CD4-positive, alpha-beta T cell treated with Interleukin-15 for 4 hours (primary cell): ENCODE measurements at places on chromosomes 3 and 15.

GRCh38 chr15:98667521-98668179 lies 19.3 kb downstream of the IGF1R start:
- no peak for DNase-seq

- peak; percentile 28 for DNase-seq
Measured at GRCh38 chr15:49036650-49037545, 9.3 kb downstream of the SECISBP2L start.

DNA sequence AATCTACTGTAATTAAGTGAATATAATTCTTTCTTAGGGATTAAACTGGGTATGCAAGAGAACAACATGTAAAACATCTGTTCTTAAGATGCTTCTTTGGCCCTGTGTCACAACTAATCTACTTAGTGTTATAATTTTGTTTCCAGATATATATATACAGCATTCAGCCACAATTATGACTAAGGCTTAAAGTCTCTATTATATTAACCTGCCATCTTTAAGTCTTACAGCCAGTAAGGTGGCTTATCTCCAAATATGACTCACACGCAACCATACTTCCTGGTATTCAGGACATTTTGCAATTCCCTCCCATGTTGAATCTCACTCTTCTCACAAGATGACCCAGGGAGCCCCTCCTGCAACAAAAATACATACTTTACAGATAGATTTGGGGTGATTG lies 6.6 kb upstream of the KBTBD8 start:
- no peak for DNase-seq

GRCh38 chr3:156600834-156601233 lies 45.9 kb upstream of the SSR3 start:
- no peak for DNase-seq

GRCh38 chr3:37056826-37057225 lies 63.5 kb downstream of the MLH1 start:
- no peak for DNase-seq

DNA sequence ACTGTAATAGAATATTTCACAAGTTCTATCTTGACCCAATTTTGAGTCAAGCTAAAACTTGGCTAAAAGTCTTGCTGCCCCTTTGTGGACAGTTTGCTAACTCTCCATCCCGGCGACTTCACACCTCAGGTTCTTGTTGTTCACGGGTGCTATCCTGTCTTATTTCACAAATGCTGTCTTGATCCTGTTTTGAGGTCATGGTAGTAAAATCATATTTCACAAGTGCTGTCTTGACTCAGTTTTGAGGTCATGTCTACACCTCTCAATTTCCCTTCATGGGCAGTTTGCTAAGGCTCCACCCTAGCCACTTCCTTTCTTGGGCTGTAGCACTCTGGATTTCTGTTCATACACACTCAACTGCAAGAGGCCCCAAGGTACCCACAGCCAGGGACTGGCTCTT lies 45.0 kb upstream of the GK5 start:
- peak; percentile 58 for DNase-seq

- no peak for DNase-seq
Measured at GRCh38 chr3:180250172-180250571, 213.4 kb upstream of the PEX5L start.

DNA sequence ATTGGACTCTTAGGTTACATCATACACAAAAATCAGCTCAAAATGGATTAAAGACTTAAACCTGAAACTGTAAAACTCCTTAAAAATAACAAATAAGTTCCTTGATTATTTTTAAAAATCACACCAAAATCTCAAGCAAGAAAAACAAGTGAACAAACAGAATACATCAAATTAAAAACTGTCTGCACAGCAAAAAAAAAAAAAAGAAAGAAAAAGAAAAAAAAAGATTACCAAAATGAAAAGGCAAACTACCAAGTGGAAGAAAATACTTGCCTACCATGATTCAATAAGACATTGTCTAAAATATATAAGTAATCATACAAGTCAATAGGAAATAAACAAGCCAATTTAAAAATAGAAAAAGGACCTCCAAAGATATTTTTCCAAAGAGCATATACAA lies 17.5 kb downstream of the OR5K4 start:
- no peak for DNase-seq

- DNase-seq = peak; percentile 44
Measured at GRCh38 chr3:184727357-184728009, 15.6 kb upstream of the MAGEF1 start.

- no peak for DNase-seq
Measured at GRCh38 chr15:90030376-90030775, 29.3 kb downstream of the ZNF710 start.

GRCh38 chr3:113275258-113275556 lies 63.9 kb downstream of the BOC start:
- no peak for DNase-seq
